ENCODE measurements at places on chromosomes 11 and 22.

GRCh38 chr11:116701876-116702275, 70.9 kb downstream of the BUD13 start:
- no peak for DNase-seq

- DNase-seq: no peak
Observed at GRCh38 chr11:124075841-124076651, 34.9 kb upstream of the OR10G7 start.

DNA sequence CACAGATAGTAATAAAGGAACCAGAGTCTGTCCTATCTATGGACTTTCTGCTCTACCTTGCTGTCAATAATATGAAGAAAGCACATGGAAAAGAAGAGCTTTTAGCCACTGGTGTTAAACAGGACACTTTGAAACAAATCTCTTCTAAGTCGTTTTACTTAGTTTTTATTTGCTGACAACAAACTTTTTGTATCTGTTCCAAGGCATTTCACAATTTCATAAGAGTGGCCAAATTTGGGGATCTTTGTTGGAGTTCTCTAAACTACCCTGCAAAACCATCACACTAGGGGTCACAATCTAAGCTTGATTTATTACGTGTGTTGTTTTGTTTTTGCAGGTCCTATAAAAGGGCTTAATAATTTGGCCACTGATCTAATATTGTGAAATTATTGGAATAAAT, 54.4 kb downstream of the BBOX1 start:
- no peak for DNase-seq

DNA sequence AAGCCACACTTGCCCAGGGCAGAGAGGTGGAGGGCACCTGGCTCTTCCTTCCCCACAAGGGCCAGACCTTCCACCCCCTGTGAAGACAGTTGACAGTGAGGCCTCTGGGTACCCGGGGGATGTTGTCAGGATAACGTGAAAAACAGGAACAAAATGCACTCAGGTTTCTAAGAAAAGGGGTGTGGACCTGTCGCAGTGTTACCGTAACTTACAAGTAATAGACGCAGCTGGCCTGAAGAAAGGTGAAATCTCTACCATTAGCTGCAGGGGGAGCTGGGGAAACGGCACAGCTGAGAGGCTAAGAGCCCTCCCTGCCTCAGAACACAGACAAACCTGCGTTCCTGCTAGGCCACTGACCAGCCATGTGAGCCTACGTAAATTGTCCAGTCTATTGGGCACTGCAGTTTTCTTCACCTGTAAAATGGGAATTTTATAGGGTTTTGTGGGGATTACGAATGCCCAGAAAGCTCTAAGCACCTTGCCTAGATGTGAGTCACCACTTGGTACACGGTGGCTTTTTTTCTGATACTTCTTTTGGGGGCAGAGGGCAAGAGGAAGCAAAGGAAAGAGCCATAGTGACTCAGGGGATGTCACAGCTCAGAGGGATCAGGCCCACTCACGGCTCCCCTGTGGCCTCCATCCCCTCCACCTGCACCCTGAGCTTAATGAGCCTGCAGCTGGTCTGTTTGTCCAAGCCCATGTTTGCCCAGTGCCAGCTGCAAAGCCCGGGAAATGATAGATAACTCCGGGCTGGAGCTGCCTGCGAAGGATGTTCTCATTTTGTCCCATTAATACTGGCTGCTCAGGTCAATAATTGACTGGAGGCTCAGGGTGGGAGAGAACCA, 18.4 kb upstream of the CABP7 start:
- no peak for DNase-seq

DNA sequence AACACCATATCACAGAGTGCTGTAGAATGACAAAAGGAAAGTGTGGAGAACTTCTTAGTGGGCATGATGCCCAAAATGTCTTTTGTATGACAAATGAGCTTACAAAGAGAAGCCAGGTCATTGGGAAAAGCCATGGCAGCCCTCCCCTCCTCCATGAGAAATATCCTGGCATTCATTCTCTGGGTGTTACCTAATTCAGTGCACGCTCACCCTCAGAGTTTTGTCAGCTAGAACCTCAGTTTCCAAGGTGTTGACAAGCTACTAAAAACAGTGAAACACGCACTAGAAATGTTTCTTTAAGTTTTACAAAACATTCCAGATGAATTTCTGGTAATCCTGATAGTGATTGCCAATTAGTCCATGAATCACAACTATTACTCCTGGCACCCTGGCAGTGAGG, 105.4 kb upstream of the FSHB start:
- no peak for DNase-seq
